NCI-H82 (cell line): ENCODE measurements at places on chromosomes 4 and X.

DNA sequence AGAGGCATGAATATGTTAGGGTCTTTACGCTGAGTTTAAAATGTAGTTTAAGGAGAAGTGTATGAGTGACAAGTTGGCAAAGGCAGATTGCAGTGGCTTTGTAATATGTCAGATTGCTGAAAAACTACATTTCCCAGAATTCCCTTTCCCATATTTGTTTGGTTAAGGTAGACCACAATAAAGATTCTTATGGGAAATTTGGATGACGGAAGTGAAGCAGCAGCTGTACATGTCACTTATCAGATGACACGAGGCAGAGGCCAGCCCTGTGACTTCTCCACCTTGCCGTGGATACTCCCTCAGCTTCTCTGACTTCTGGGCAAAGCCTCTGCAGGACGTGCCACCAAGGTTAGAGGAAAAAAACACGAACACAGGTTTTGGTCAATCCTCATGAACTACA, 229.7 kb upstream of the DKK2 start:
- peak; percentile 0 for DNase-seq

DNA sequence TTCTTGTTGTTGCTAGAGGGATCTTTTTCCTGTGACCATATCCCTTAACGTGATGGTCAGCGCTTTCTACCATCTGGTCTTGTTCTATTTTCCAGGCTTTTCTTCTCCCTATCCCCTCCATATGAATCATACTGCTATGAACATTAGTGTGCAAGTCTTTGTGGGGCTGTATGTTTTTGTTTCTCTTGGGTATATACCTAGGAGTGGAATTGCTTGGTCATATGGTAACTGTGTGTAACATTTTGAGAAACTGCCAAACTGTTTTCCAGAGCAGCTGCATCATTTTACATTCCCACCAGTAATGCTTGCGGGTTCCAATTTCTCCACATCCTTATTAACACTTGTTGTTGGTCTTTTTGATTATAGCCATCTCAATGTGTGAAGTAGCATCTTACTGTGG, 121.4 kb downstream of the SPRY1 start:
- DNase-seq, result no peak

DNA sequence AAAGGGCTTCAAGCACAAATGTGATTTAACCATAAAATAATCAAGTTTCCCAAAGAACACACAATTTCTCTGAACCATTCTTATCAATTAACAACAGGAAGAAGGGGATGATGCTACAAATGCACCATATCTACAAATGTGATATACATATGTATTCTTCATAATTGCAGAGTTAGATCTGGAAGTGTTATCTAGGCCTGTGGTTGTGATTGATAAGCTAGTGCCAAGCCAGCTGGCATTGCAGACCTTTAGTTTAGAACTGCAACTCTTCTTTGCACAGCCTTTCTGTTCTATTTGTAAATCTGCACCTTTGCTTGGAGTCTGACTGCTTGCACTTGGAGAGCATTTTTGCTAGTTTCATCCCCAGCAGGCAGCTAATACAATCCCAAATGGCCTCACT, 145.5 kb upstream of the NPY2R start:
- DNase-seq, result no peak

GRCh38 chr4:31647786-31648185, 927.6 kb downstream of the PCDH7 start:
- no peak for DNase-seq

DNA sequence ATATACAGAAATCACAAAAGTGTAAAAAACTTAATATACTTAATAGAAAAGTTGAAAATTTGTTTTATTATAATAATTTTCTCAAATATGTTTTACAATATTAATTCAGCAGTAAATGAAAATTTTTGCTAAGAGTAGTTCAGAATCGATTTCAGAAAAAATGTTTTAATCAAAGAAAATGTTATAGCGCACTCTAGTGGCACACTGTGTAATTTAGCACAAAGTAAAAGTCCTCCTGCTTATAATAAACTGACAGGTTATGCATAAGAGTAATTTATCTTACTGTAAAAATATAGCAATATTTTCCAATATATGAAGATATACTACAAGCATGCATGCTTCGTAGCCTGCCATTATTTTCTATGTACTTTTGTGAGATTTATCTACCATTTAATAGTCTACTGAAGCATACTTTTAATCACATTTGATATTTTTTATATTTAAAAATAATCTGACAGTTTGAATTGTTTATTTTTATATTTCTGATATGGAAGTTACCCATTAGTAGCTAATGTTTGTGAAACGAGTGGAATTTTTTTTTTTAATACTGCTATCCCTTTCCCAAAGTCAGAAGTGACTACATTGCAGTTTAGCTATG, 217.9 kb upstream of the KLHL4 start:
- DNase-seq, result peak; percentile 47

GRCh38 chr4:99683895-99684294, 26.3 kb upstream of the C4orf54 start:
- no peak for DNase-seq

GRCh38 chrX:49037883-49038475, 5.2 kb downstream of the TFE3 start:
- DNase-seq, result no peak

GRCh38 chrX:123337886-123338639, 154.0 kb downstream of the GRIA3 start:
- DNase-seq, result no peak

DNA sequence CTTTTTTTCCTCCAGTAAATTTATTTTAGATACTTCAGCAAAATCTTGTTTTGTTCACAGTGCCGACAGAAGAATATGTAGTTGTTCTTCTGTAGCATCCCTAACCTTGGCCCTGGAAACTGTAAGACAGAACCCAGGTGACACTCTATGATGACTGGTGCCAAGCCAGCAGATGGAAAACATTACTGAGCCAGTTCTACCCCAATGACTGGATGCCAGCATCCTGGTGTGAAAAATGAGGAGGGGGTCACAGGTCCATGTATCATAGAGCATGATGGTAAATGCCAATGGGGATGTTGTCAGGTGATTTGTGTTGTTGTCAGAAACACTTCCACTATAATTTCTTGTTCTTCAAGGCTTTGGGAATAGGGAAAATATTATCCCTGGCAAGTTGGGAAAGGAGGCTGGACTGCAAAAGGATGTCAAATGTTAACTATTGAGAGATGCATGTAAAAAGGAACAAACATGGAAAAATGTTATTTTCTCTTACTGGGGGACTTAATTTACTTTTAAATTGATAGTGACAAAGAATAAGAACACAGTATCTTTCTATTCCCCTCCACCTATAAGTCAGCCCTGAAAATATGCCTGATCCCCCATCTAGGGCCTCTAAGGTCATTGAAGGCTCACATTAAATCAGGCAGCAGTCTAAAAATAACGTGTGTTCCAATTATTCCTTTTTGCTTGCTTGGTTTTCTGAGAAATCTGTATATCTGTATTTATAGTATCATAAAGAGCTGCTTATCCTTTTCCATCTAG, 159.8 kb downstream of the RASL11B start:
- DNase-seq, result no peak

DNA sequence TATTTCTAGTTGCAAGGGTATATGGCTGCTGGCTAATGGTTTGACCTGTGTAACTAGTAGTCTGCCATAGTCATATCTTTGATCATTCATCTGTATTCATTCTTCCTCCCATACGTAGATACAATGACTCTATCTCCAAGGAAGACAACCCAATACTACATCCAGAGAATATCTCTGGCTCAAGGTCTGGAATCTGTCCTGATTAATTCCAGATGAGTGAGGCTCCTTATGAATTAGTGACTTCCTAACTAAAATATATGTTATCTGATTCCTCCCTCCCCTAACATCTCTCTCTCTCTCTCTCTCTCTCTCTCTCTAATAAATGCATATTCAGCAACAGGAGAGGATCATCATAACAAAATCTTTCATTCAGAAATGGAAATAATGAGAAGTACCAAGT, 641.5 kb downstream of the FAT4 start:
- DNase-seq, result no peak

DNA sequence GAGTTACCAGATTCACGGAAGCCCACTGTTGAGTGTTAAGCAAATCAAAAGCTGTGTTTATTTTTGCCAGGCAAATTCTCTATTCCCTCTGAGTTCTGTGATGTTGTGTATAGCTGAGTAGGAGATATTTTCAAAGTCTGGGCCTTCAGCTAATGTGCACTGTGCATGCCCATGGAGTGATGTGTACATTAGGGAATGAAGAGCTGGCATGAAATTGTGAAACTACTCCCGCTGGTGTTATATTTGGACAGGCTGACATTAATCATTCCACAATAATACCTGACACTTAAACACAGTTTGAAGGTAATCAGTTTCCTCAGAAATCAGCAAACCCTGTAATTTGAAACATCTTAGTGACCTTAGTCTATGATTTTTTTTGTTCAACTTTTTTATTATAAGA, 88.1 kb upstream of the MBNL3 start:
- DNase-seq, result no peak

DNA sequence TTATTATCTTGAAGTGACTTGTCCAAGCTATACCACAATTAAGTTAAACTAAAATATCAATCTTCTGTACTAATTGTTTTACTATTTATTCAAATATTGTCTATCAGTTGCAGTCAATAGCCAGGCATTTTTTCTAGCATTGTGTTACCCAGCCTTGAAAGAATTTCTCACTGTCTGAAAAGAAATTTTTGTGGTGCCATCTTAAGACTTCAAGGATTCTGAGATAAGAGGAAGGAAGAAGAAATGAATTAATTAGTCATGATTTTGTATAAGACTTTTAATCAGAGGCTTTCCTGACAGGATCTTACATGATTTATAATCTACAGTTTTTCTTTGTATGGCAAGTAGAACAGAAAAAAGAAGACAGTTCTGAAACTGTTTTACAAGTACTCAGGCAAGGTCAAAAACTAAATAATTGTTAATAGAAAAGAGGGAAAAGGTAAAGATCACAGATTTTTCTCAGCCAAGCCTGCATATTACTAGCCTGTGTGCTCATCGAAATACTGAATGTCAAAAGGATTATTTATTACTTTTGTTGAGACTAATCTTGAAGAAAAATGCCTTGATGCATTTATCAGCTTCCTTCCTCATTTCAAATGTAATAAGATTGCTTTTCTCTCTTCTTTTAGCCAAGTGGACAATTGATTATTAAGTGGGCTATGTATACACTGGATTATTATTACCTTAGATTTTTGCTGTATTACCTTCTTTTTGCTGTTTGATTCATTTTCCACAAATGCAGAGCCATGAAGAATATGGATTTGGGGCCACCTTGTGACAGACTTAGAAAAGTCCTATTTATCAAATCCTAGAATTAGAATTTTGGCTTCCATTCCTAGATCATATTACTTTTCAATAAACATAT, 53.8 kb downstream of the CXCL1 start:
- no peak for DNase-seq

GRCh38 chrX:41198410-41198809, 113.2 kb downstream of the USP9X start:
- no peak for DNase-seq

DNA sequence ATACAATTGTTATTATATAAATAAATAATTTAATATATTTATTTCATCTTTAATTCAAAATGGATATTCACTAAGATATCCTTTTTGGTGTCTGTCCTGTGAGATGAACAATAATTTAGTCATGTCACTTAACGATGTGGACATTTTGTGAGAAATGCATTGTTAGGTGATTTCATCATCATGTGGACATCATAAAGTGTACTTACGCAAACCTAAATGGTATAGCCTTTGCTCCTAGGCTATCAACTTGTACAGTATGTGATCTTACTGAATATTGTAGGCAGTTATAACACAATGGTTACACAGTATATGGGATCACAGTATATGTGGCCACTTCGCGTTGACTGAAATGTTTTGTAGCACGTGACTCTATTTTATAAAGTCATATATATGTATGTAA, 20.2 kb upstream of the CHRNA9 start:
- no peak for DNase-seq

DNA sequence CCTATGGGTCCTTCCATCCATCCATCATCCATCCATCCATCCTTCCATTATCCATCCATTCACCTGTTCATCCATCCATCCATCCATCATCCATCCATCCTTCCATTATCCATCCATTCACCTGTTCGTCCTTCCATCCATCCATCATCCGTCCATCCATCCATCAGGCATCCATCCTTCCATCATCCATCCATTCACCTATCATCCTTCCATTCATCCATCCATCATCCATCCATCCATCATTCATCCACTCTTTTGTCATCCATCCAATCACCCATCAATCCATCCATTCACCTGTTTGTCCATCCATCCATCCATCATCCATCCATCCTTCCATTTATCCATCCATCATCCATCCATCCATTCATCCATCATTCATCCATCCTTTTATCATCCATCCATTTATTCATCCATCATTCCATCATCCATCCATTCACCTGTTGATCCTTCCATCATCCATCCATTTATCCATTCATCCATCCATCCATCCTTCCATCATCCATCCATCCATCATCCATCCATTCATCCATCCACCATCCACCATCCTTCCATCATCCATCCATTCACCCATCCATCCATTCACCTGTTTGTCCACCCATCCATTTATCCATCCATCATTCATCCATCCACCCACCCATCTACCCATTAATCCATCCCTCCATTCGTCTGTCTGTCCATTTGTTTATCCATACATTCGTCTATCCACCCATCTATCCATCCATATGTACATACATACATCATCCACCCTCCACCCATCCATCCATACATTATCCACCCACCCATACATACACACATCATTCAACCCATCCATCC, 34.8 kb downstream of the SH3TC1 start:
- DNase-seq, result no peak

- no peak for DNase-seq
Observed at GRCh38 chrX:16488959-16489358, 161.0 kb upstream of the S100G start.

DNA sequence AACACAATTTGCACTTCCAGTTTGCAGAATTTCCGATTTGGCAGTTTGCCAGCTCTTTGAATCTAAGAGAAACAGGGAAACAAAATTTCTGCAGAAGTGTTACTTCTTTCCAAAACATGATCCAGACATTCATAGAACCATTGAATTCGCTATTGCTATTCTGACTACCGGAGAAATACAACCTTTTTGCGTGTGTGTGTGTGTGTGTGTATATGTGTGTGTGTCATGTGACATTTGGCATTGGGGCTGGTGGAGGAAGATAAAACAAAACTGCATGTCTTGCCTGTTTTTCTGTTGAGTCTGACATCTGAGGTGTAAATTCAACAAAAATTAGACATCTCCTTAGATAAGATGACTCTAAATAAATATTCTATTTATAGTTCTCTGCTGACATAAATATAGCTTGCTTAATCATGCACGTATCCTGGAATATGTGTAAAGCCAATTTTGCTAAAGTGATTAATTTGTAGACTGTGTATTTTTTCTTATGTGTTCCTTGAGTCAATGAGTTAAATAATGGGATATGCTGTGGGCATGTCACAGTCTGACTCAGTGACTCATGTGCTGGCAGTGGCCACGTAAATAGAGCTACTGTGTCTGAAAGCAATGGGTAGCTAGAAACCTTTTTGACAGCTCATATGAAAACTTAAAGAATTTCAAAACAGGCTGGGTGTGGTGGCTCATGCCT, 98.9 kb downstream of the HPGD start:
- no peak for DNase-seq
